ENCODE measurements at places on chromosomes 4 and X.
A peak's percentile ranks its signal among the peaks of the same experiment; 100 is the strongest.

DNA sequence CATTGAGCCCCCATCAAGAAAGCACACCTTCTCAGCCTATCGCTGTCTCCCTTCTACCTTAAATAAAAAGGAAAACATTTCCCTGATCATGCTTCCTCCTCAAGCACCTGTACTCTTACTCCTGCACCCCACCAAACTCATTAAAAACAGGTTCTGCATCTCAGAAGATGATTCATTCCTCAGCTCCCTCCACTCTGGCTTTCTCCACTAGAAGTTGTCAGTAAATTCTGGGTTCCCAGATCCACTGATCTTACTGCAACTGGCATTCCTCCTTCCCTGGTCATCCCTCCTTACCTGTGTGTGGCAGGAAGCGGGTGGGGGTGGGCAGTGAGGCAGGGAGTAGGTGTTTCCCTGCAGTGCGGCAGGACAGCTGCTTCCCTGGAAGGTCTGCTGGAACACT, 108.8 kb downstream of the GPR143 start:
- DNase-seq = no peak

GRCh38 chrX:79361192-79361870, 5.8 kb downstream of the ITM2A start:
- DNase-seq = no peak

DNA sequence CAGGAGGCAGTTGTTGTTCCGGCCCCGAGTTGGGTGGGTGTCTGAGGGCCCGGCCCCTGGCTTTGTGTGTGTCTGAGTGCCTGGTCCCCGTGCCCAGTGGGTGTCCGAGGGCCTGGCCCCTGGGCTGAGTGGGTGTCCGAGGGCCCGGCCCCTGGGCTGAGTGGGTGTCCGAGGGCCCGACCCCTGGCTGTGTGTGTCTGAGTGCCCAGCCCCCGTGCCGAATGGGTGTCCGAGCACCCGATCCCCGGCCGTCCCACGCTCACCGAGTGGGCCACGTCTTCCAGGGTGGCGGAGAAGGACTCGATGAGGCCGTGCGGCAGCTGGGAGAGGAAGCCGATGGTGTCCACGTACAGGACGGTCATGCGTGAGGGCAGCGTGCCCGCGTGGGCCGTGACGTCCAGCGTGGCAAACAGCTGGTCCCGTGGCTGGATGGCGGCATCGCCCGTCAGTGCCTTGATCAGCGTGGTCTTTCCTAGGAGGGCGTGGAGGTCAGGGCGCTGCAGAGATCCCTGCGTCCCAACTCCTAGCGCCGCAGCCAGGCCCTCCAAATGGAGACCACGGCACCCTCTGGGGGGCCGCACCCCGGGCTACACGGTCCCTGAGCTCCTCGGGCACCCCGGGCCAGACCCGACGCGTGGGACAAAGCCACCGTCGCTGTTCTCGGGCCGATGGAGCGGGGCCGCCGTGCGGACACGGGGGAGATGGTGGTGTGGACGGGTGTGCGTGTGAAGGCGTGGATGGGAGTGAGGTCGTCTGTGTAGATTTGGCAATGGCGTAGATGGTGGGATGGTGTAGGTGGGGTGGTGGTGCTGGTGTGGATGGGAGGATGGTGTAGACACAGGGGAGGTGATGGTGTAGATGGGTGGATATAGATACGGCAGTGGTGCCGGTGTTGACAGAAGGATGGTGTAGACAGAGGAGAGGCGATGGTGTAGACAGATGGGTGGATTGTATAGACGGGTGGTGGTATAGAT, 7.2 kb downstream of the GTPBP6 start:
- no peak for DNase-seq

DNA sequence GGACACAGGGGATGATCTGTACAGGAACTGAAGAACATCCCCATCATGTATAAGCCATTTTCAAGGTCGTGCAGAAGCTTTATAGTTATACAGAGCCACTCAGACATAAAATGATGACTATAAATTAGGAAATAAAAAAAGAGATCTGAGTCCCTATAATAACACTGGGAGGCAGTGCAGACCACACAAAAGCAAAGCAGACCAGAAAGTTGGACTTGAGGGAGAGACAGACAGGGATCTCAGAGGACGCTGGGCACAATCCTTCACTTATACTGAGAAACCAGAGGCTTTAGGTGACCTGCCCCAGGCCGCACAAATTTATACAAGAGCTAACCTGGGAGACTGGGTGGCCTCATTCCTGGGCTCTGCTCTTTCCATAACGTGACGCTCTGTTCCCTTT, 70.5 kb downstream of the HADH start:
- peak; percentile 56 for DNase-seq

- no peak for DNase-seq
Measured at GRCh38 chr4:147837854-147838253, 106.0 kb downstream of the ARHGAP10 start.

DNA sequence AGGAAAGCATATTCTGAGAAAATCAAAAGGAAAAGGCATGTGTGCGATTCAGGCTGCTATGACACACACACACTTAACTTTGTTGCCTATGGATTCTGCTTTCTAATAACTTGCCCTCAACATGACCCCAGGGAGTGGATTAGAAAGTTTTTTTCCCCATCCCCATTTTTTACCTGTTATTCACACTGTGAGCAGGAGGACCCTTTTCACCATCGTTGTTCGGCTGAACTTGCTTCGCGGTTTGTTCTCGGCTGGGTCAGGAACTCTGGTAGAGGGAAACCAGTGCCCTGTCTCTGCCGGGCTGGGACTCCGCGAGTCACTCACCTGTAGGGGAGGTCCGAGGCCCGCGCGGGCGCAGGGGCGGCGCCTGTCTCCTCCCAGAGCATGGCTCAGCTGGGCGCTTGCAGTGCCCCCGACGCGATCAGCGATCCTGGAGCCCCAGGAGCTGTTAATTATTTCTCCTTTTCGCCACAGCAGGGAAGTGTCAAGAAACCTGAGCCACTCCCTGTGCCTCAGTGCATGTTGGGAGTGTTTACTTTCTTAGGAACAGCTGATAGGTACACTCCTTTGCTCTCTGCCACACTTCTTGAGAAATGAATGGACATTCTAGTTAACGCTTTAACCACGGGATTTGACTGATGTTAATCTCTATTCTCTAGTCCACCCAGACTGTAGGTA, at the start of gene RASSF6:
TSS of gene RASSF6 (minus strand) at position 322 of the 678 bp plus-strand sequence. CDS start 8,641 bp downstream, outside the sequence.
- DNase-seq = peak; percentile 84

- DNase-seq = no peak
Measured at GRCh38 chrX:49042581-49043219, 457 bp downstream of the TFE3 start.

DNA sequence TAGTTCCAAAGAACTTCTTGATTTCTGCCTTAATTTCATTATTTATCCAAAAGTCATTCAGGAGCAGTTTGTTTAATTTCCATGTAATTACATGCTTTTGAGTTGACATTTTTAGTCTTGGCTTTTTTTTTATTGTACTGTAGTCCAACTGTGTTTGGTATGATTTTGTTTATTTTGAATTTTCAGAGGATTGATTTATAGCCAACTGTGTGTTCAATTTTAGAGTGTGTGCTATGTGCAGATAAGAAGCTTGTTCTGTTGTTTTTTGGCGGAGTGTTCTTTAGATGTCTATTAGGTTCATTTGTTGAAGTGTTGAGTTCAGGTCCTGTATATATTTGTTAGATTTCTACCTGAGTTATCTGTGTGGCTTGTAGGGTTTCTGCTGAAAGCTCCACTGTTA, 533.6 kb downstream of the TRAM1L1 start:
- DNase-seq = no peak

GRCh38 chr4:25807102-25807728, 55.6 kb downstream of the SEL1L3 start:
- no peak for DNase-seq

DNA sequence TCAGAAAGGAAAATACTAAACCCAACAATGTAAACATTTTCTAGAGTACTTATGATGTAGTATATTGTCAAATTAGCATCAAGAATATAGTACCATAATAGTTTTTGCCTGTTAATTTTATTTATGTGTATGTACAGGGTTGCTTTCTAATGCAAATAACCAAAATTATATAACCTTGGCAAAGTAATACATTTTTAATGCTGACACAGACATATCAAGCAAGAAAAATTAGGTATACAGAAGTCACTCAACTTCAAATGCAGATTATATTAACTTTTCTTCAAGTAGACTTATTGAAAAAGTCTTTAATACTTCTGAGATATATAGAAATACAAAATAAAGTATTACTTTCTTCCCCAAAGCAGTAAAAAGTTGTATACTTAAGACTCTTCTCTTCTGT, 44.3 kb downstream of the MAPK10 start:
- no peak for DNase-seq
